ENCODE measurements at places on chromosomes 6 and 20.
A peak's percentile ranks its signal among the peaks of the same experiment; 100 is the strongest.

GRCh38 chr20:59276938-59277337 is 23.5 kb upstream of the EDN3 start:
- H3K4me3 ChIP-seq = no peak overlapping the region
- peaks cover 46% of the 10 kb centered on the region for H3K27me3 ChIP-seq
- H3K4me1 ChIP-seq = peaks cover 17% of the 10 kb centered on the region
- no peak overlapping the region for H3K27ac ChIP-seq

DNA sequence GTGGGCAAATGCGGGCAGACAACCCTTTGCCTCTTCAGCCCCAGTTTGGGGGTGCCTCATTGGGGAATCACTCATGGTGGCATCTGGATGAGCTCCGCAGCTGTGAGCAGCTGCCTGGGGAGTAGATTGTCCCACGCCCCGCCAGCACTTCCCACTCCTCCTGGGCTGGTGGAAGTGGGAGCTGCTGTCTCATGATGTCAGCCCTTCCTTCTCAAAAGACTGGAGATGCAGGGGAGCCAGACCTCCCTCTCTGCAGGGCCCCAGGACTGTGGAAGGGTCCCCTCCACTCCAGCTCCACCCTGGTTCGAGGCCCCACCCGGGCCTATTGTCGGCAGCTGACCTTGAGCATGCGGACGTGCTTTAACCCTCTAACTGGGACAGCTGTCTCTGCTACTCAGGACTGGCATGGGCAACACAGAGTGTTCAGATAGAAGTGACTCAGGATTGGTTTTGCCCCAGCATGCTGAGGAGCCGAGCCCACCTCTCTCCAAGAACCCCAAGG is 2.0 kb downstream of the UNC93A start:
- H3K27ac ChIP-seq = no peak overlapping the region
- H3K27me3 ChIP-seq = peaks cover 40% of the 10 kb centered on the region
- no peaks in the 10 kb centered on the region for H3K36me3 ChIP-seq
- no peaks in the 10 kb centered on the region for H3K4me1 ChIP-seq
- no peak overlapping the region for H3K4me3 ChIP-seq

GRCh38 chr6:25787428-25787827 is 32.9 kb downstream of the SLC17A4 start:
- no peak overlapping the region for H3K27ac ChIP-seq
- DNase-seq = no peak
- no peak overlapping the region for H3K4me3 ChIP-seq

GRCh38 chr6:40535110-40535818 is 51.9 kb downstream of the LRFN2 start:
- DNase-seq = no peak
- no peak overlapping the region for H3K4me3 ChIP-seq
- H3K36me3 ChIP-seq = no peaks in the 10 kb centered on the region
- peaks cover 16% of the 10 kb centered on the region for H3K27me3 ChIP-seq
- H3K4me1 ChIP-seq = no peaks in the 10 kb centered on the region

- H3K4me1 ChIP-seq = no peaks in the 10 kb centered on the region
- peaks cover 16% of the 10 kb centered on the region for H3K27me3 ChIP-seq
- H3K27ac ChIP-seq = no peak overlapping the region
- no peak for DNase-seq
- H3K36me3 ChIP-seq = no peaks in the 10 kb centered on the region
Observed at GRCh38 chr20:58497076-58497641, 18.0 kb downstream of the APCDD1L start.

DNA sequence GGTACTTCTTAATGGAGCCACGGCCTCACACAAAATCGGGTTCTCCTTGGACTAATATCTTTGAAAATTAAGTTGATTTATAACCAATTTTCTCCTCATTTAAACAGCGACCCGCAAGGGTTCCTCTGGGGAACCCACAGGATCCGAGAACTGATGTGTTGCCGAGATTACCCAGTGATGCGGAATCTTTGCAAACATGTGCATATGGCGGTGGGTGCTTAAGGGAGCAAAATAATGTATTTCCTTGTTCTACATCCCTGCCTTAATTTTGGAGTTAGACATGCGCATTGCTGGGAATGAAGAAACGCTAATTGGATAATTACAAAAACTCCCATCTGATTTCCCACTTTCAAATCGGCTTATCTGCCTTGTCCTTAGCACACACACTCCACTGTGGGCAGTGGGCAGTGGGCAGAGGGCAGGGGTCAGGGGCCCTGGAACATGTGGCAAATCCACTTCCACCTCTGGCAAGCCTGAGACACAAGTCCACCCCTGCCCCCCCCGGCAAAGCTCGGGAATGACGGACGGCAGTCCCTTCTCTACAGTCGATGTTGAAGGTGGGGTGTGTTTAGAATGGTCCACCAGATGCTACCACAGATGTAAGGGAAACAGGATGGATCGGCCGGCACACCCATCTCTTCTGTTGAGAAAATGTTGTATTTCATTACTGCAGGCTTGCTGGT is 137.4 kb upstream of the CDH4 start:
- peaks cover 38% of the 10 kb centered on the region for H3K27me3 ChIP-seq
- H3K4me3 ChIP-seq = no peak overlapping the region
- H3K4me1 ChIP-seq = no peaks in the 10 kb centered on the region

DNA sequence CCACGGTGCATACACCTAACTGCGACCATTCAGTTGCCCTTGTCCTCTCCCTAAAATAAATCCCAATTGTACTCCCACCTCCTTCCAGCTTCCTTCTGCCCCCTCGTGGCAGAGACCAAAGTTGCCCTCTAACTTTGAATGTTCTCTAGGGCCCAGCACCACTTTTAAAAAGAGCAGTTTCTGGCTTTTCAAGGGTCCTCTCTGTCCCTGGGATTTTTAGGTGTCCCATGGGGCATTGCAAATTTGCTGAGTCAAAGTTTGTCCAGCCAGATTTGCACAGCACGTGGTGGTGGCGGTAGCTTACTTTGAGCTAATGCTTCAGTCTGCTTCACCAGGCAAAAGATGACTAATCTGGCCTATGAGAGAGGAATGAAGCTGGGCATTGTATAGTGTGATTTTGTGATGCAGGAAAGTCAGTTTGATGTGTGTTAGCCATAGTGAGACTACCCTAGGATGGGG is 100.2 kb downstream of the PERP start:
- H3K27ac ChIP-seq = no peak overlapping the region
- H3K4me3 ChIP-seq = no peak overlapping the region
- no peaks in the 10 kb centered on the region for H3K27me3 ChIP-seq
- H3K4me1 ChIP-seq = no peaks in the 10 kb centered on the region

GRCh38 chr6:21264288-21265033 is 329.1 kb upstream of the SOX4 start:
- H3K4me3 ChIP-seq = no peak overlapping the region
- no peak overlapping the region for H3K27ac ChIP-seq
- no peaks in the 10 kb centered on the region for H3K4me1 ChIP-seq
- DNase-seq = no peak

DNA sequence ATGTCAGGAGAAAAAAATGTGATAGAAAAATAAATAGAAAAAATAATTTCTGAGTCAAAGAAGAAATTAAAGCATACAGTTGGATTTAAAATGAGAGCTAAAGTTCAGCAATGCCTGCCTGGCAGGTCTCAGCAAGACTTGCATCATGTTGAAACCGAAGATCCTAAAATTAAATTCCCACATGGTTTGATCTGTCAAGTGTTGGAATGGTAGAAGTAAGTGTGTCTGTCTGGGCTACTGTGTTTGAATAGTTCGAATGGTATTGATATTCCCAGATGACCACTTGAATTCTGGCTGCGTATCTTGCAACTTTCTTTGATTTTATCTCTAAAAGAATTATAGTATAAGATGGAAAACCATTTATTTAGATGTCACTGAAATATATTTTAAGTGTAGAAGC is 1349.6 kb downstream of the EPHA7 start:
- H3K27me3 ChIP-seq = no peaks in the 10 kb centered on the region
- H3K27ac ChIP-seq = no peak overlapping the region
- no peaks in the 10 kb centered on the region for H3K36me3 ChIP-seq
- H3K4me3 ChIP-seq = no peak overlapping the region

- H3K4me3 ChIP-seq = peak overlapping the region; percentile 69
- no peaks in the 10 kb centered on the region for H3K36me3 ChIP-seq
- peak overlapping the region; percentile 58 for H3K27ac ChIP-seq
- DNase-seq = no peak
- no peaks in the 10 kb centered on the region for H3K27me3 ChIP-seq
Observed at GRCh38 chr6:107786709-107787588, 37.2 kb downstream of the SCML4 start.

GRCh38 chr6:157821342-157822033 is 1.6 kb upstream of the SNX9 start:
- peak overlapping the region; percentile 77 for H3K4me3 ChIP-seq
- no peak for DNase-seq
- peaks cover 18% of the 10 kb centered on the region for H3K4me1 ChIP-seq
- H3K27ac ChIP-seq = no peak overlapping the region

- no peaks in the 10 kb centered on the region for H3K36me3 ChIP-seq
- peak; percentile 40 for DNase-seq
- peak overlapping the region; percentile 33 for H3K27ac ChIP-seq
- peaks cover 13% of the 10 kb centered on the region for H3K27me3 ChIP-seq
- peaks cover 6% of the 10 kb centered on the region for H3K4me1 ChIP-seq
Observed at GRCh38 chr6:44655412-44656342, 268.2 kb downstream of the CDC5L start.

- H3K27me3 ChIP-seq = peaks cover 12% of the 10 kb centered on the region
- peaks cover 1% of the 10 kb centered on the region for H3K36me3 ChIP-seq
- DNase-seq = no peak
- peaks cover 10% of the 10 kb centered on the region for H3K4me1 ChIP-seq
Observed at GRCh38 chr20:29326376-29327070, 1930.9 kb upstream of the DEFB115 start.

GRCh38 chr6:131258010-131258652 is 122.9 kb downstream of the AKAP7 start:
- no peak overlapping the region for H3K27ac ChIP-seq
- H3K27me3 ChIP-seq = no peaks in the 10 kb centered on the region
- H3K4me1 ChIP-seq = peaks cover 12% of the 10 kb centered on the region
- no peaks in the 10 kb centered on the region for H3K36me3 ChIP-seq

DNA sequence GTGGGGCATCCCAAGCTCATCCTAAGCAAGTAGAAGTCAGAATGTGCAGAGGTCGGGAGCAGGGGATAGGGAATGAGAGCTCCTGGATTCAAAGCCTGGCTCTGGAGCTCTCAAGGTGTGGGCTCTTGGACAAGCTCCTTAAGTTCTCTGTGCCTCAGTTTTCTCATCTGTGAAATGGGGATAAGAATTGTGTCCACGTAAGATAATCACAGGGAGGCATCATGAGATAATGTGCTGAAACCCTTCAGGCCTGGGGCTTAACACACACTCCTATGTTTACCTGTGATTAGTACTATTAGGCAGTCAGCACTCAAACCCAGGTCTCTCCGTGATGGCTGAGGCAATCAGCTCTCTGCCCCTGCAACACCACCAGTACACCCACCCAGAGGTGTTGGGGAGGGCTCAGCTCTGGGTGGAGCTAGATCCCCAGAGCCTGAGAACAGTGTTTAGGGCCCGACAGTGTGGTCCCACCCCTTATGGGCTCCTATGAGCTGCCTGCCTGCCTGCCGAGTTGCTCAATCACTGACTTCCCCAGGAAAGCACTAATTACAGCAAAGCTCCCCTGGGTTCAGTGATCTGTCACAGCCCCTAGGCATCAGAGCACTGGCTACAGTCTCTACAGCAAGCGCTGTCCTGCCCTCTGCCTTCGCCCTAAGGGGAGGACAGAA is 6.3 kb upstream of the SIRPA start:
- no peak for DNase-seq
- H3K27me3 ChIP-seq = peaks cover 85% of the 10 kb centered on the region
- no peak overlapping the region for H3K27ac ChIP-seq
- no peaks in the 10 kb centered on the region for H3K4me1 ChIP-seq
- H3K4me3 ChIP-seq = no peak overlapping the region

DNA sequence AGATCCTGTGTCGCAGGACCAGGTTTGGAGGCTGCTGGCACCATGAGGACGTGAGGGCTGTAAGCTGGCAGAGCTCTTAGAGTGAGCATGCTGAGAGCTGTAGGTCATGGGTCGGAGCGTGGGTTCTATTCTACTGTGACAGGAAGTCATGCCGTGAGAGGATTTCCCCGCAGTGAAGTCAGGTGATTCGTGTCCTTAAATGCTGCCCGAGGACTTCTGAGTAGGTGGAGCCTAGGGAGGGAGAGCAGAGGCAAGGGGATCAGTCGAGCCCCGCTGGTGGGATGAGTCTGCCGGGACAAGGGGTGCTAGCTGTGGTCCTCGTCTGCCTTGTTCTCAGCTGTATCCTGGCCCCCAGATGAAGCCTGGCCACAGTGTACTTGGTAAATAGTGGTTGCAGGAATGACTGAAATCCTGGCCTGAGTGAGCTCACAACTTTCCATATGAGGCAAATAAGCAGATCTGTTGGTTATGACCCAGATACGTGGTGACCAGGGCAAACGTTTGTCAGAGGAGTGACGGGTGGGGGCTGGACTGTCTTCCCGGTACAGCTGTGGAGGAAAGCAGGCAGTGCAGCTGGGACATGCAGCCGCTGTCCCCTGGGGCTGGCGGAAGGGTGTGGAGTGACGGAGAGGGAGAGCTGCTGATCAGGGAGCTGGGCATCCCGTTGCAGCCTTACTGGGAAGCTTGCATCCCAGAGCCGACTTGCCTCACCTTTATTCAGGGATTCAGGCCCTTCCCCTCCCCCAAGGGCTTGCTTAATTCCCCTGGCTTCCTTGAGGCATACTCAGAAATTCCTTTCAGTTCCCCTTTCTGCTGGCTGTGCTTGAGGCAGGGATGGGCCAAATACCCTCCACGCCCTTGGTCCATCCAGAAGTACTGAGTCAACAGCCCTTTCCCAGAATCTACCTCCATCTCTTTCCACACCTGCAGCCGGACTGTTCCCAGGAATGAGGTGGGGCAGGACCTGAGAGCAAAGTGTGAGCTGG is 250.9 kb upstream of the RREB1 start:
- peaks cover 1% of the 10 kb centered on the region for H3K36me3 ChIP-seq
- no peak overlapping the region for H3K4me3 ChIP-seq
- H3K27ac ChIP-seq = no peak overlapping the region
- H3K27me3 ChIP-seq = peaks cover 24% of the 10 kb centered on the region
- no peak for DNase-seq
- no peaks in the 10 kb centered on the region for H3K4me1 ChIP-seq

GRCh38 chr6:116352515-116353471 is 18.0 kb upstream of the DSE start:
- H3K4me1 ChIP-seq = no peaks in the 10 kb centered on the region
- DNase-seq = no peak
- H3K36me3 ChIP-seq = no peaks in the 10 kb centered on the region
- no peak overlapping the region for H3K27ac ChIP-seq
- no peaks in the 10 kb centered on the region for H3K27me3 ChIP-seq
- H3K4me3 ChIP-seq = no peak overlapping the region

- H3K36me3 ChIP-seq = peaks cover 14% of the 10 kb centered on the region
- peak overlapping the region; percentile 91 for H3K4me3 ChIP-seq
- H3K27me3 ChIP-seq = no peaks in the 10 kb centered on the region
- peaks cover 31% of the 10 kb centered on the region for H3K4me1 ChIP-seq
Observed at GRCh38 chr6:158231551-158232315, 63.6 kb downstream of the GTF2H5 start.

GRCh38 chr6:133973109-133973971 is 20.3 kb downstream of the TBPL1 start:
- DNase-seq = no peak
- H3K36me3 ChIP-seq = peaks cover 2% of the 10 kb centered on the region
- H3K27me3 ChIP-seq = no peaks in the 10 kb centered on the region
- no peak overlapping the region for H3K4me3 ChIP-seq

- H3K36me3 ChIP-seq = peaks cover 5% of the 10 kb centered on the region
- no peak overlapping the region for H3K27ac ChIP-seq
Observed at GRCh38 chr6:109165392-109165974, 70.2 kb downstream of the CEP57L1 start.
